ENCODE measurements at places on chromosomes 11 and 22.

DNA sequence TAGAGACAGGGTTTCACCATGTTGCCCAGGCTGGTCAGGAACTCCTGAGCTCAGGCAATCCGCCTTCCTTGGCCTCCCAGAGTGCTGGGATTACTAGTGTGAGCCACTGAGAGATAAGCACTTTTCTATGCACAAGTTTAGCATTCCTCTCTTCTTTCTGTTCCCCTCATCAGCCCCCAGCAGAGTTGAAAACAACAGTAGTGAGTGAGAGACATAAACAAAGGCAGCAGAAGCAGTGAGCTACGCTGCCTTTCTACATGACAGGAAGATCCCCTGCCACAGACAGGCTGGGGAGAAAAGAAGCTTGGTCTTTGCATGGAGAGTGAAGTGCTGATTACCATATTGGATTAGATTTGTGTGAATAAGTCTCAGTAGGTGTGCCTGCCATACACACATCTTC, 392.0 kb upstream of the KIRREL3 start:
- no peak for DNase-seq

DNA sequence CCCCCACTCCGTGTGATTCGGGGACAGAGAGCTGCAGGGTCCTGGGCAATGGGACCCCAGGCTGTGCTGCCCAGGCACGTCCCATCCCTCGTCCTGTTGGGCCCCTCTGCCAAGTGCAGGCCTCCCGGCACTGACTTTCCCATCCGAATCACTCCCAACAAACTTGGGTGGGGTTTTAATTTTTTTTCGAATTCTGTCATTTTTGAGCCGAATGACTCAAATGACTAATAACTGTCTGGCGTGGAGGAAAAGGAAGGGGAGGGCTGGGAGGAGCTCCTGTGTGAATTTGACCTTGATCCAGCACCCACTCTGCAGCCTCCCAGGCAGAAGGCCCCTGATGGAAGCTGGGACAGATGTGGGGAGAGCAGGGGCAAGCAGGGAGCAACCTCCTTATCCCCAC, 1173.2 kb downstream of the BRD1 start:
- DNase-seq, result no peak

GRCh38 chr11:79672786-79673185, 232.0 kb upstream of the TENM4 start:
- DNase-seq, result no peak

DNA sequence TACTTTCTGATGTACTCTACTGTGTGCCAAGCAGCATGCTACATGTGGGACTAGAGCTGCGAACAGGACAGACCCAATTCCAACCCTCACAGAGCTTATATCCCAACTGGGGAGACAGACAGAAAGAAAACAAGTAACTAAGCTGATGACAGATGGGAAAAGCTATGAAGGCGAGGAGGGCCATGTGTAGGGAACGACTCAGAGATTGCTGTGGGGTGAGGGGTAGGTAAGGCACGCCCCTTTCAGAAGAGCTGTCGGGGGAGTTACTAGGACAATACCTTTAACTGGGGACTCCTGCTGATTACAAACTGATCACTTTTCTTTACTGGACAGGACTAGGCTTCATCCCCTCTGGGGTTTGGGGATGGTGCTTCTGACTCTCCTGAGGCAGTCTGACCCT, 48.9 kb downstream of the ST3GAL4 start:
- no peak for DNase-seq

DNA sequence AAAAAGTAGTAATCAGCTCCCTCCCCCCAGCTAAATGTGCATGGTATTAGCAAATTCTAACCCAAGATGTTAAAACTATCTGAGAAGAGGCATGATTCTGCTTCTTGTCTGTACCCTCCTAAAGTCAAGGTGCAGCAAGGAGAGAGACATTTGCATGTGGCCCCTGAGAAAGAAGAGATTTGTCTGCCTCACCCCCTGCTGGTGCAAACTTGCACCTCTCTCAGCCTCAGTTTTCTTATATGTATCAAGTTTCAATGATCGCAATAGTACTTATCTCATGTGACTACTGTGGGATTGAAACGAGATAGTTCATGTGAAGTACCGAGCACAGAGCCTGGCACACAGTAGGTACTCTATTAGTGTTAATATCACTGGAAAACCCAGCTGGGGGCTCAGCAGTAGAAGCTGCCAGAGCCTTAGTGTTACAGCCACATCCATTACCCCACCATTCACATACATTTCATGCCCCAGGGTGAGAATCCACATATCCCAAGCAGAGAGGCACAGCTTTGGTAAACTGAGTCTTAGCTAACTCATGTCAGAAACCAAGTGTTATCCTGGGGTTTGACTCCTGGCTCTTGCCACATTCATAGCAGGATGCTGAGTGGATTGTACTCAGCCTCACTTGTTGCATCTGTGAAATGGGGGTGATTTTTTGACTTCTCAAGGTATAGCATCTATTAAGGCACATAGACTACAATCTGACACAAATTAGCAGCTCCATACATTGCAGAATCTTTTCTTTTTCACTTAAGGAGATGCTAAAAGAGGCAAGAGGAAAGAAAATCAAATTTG, 24.9 kb downstream of the CD44 start:
- peak; percentile 49 for DNase-seq

All from stimulated activated naive CD8-positive, alpha-beta T cell treated with anti-CD3 and anti-CD28 coated beads, Interleukin-15, Interleukin-2, amounts not matched to agents 100 U/mL and 50 U/mL, for 24 hours (primary cell).